Effector CD4-positive, alpha-beta T cell (primary cell): ENCODE measurements at places on chromosomes 6 and 20.

DNA sequence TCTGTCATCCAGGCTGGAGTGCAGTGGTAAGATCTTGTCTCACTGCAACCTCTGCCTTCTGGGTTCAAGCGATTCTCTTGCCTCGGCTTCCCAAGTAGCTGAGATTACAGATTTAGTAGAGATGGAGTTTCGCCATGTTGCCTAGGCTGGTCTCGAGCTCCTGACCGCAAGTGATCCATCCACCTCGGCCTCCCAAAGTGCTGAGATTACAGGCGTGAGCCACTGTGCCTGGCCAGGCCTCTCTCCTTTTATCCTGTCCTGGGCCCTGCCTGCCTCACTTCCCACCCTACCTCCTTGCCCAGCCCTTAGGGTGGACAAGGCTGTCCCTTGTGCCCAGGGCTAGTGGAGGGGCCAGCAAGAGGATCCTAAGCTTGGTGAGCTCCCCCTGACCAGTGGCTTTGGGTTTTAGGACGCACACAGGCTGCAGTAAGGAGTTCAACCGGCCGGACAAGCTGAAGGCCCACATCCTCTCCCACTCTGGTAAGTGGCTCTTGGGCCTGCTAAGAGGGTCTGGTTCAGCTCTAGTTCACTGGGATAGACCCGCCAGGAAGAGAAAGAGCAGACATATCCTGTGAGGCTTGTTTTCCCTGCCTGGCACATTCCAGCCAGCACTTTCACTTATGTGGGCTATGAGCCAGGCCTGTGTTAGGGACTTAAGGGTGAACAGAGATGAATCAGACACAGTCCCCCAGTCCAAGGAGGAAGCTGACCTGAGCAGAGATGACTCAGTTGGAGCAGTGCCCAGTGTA is 21.9 kb upstream of the CHMP4B start:
- no peak for DNase-seq

DNA sequence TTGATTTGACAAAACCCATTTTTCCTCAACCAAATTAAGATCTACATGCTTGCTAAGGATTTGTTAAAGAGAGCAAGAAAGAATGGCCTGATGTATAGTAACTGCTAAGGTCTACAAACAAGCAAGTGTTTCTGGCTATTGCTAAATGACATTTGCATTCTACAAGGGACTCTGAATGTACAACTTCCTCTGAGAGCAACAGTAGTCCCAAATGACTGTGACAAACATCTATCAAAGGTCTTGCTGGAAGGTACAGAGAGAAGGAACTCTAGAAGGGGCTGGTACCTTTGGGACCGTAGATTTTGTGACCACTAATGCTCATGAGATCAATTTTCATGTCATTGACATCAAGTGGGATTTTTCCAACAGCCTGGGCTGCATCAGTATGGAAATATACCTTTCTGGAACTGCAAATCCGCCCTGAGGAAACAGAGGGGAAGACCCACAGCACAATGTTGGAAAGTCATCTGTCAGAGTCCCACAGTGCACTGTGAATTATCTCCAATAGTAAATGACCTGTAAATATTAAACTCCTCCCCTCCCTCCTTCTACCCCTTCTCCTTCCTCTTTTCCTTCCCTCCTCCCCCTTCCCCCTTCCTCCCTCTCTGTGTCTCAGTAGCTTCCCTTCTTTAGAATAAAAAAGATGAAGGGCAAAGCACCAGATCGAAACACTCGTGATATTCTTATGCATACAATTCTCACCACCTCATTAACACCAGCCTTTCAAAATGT is 15.9 kb upstream of the CPNE1 start:
- DNase-seq, result no peak

- no peak for DNase-seq
Observed at GRCh38 chr6:6711832-6712448, 123.4 kb downstream of the LY86 start.

GRCh38 chr20:22916021-22916842 is 118.9 kb upstream of the SSTR4 start:
- DNase-seq, result no peak

DNA sequence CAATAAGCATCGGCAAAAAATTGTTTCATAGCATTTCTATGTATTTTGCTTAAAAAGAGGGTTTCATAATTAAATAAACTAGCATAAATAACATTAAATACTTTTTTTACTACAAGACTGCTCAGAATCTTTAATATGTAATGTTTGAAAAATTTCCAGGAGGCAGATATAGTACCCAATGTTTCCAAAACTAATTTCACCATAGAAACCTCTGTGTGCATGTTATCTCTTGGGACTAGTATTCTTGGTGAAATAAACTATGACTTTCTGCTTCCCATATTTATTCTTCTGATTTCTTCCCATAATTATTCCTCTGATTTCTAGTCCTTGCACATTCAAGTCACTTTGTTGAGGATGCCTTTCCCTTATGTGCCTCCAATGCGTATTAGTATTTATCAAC is 94.5 kb downstream of the PTPRK start:
- DNase-seq, result no peak

DNA sequence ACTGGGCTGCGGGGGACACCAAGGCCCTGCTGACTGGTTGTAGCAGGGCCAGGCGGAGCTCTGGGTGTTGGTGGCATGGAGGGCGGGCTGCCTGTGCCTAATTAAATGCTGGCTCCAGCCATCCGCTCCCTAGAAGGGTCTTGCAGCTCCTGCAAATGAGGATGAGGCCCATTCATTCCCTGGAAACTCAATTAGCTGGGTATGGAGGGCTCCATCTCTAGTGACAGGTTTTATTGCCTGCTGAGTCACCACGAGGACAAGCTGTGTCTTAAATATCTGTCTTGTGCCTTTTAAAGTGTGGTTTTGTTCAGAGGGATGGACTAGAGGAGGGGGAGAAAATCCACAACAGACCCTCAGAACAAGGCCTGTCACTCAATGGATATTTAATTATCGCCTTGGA is 60.9 kb downstream of the SULF2 start:
- DNase-seq, result no peak

DNA sequence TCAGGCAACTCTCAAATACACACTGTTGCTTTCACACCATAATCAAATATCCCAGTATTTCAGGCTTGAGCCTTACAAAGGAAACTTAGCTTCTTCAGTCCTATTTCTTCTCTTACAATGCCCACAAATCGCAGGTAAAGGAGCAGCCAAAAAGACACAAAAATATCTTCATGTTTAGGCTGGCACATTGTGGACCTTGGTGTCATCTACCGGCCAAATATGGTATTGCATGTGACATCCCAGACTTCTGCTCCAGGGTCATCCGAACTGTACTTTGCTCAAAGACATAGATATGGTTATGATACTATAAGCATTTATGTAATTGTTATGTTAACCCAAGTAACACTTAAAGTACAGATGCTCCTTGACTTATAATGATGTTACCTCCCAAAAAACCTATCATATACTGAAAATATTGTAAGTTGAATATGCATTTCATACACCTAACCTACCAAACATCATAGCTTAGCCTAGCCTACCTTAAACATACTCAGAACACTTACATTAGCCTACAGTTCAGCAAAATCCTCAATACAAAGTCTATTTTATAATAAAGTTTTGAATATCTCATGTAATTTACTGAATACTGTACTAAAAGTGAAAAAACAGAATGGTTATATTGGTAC is 4.6 kb downstream of the OR2H2 start:
- DNase-seq, result peak; percentile 28

DNA sequence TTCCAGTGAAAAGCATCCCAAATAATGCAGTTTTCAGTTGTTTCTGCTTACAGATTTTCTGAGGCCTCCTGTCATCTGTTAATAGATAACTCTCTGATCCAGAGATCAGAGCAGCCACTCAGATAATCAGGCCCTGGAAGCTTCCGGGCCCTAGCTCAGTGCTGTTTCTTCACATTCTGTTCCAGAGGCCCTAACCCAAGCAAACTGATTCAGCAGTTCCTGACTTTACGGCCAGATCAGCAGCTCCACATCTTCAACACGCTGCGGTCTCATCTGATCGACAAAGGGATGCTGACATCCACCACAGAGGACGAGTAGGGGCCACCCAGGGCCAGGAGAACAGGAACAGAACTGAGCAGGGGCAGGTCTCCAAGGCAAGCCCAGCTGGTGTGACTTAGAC is 63.1 kb downstream of the CDS2 start:
- no peak for DNase-seq

GRCh38 chr6:15689586-15690482 is 27.0 kb upstream of the DTNBP1 start:
- no peak for DNase-seq

- no peak for DNase-seq
Observed at GRCh38 chr20:60300374-60300773, 342.2 kb downstream of the CDH26 start.

- no peak for DNase-seq
Observed at GRCh38 chr6:158760618-158761250, 58.4 kb downstream of the EZR start.

DNA sequence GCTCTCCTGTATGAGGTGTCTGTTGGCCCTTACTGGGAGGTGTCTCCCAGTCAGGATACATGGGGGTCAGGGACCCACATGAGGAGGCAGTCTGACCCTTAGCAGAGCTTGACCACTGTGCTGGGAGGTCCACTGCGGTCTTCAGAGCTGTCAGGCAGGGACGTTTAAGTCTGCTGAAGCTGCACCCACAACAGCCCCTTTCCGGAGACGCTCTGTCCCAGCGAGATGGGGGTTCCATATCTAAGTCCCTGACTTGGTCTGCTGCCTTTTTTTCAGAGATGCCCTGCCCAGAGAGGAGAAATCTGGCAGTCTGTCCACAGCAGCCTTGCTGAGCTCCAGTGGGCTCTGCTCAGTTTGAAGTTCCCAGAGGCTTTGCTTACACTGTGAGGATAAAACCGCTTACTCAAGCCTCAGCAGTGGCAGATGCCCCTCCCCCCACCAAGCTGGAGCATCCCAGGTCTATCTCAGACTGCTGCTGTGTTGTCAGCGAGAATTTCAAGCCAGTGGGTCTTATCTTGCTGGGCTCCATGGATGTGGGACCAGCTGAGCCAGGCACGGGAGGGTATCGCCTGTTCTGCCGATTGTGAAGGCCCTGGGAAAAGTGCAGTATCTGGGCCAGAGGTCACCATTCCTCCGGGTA is 36.3 kb upstream of the IBTK start:
- DNase-seq, result no peak

DNA sequence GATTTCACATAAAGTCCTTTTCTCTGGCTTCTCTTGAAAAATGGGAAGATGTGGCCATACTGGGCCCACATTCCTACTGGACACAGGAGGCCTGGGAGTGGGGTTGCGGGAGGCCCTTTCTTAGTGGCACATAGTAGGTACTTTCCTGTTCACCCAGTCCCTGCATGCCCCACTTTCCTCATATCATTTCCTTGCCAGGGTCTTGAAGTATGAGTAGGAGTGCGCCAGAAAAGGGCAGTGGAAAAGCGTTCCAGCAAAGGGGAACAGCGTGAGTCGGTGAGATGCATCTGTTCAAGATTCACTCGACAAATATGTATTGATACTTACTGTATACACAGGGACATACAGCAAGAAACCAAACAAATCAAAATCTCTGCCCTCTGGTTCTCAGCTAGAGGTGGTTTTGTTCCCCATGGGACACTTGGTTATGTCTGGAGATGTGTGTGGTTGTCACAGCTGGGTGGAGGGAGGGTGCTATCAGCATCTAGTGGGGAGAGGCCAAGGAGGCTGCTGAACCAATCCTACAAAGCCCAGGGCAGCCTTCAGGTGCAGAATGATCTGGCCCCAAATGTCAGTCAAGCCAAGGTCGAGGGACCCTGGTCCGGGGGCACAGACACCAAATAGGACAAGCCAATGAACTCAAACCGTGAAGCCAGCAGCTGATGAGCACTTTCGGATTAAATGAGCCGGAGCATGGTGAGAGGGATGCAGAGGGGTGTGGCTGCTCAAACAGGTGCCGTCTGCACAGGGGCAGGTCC is 151.4 kb downstream of the CEBPB start:
- DNase-seq, result no peak

DNA sequence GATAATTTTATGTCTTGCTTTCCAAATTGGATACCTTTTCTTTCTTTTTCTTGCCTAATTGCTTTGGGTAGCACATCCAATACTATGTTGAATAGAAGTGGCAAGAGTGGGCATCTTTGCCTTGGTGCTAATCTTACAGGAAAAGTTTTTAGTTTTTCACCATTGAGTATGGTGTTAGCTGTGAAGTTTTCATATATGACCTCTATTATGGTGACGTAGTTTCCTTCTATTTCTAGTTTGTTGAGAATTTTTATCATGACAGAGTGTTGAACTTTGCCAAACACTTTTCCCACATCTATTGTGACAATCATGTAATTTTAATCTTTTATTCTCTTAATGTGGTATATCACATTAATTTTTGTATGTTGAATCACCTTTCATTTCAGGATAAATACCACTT is 216.1 kb downstream of the LRFN2 start:
- DNase-seq, result no peak

DNA sequence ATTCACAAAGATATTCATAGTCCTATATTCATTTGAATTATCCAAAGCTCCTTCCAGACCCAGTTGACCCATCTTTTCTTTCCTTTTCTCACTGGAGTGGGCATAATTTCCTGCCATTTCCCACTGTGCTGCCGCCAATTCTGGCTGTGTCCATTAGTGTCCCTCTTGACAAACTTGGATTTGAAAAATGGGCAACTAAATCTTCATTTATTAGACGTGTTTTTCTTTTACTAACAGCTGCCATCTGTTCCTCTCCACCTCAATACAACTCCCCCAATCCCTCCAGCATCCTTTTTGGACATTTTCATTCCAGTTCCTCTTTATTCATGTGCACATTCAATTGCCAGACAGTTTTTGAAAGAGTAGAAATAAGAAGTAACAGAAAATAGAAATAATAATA is 90.5 kb downstream of the PCSK2 start:
- DNase-seq, result no peak

GRCh38 chr6:23174781-23175361 is 605.5 kb downstream of the HDGFL1 start:
- DNase-seq, result no peak

- no peak for DNase-seq
Observed at GRCh38 chr6:90490030-90490716, 96.7 kb downstream of the MAP3K7 start.

GRCh38 chr6:157185171-157185570 is 138.1 kb downstream of the TMEM242 start:
- DNase-seq, result no peak

DNA sequence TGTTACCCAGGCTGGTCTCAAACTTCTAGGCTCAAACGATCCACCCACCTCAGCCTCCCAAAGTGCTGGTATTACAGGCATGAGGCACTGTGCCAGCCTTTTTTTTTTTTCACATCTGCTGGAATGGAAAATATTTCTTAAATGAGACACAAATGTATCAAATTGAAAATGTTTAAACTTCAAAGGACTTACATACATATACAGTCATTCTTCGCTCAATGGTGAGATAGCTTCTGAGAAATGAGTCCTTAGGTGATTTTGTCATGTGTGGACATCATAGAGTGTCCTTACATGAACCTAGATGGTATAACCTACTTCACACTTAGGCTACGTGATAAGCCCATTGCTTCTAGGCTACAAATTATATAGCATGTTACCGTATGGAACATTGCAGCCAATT is 43.1 kb downstream of the MICA start:
- no peak for DNase-seq
